ENCODE measurements at places on chromosomes 6 and 20.

- no peak for DNase-seq
Observed at GRCh38 chr6:121523628-121524027, 88.2 kb downstream of the GJA1 start.

DNA sequence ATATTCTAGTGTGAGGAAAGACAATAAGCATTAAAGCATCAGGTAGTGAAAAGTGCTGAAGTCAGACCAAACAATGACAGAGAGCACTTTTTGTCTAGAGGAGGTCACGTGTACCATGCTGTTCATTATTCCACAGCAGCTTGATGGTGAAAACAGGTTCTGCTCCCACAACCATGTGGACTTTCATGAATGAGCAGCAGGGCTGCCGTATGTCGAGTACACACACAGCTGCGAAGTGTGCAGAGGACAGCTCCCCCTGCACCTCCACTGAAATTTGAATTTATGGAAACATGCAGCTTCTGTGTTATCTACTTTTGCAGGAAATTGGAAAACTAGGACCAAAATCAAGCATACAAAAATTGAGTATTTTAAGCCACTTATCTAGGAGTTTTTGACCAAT is 85.3 kb downstream of the MAP7 start:
- DNase-seq: no peak

DNA sequence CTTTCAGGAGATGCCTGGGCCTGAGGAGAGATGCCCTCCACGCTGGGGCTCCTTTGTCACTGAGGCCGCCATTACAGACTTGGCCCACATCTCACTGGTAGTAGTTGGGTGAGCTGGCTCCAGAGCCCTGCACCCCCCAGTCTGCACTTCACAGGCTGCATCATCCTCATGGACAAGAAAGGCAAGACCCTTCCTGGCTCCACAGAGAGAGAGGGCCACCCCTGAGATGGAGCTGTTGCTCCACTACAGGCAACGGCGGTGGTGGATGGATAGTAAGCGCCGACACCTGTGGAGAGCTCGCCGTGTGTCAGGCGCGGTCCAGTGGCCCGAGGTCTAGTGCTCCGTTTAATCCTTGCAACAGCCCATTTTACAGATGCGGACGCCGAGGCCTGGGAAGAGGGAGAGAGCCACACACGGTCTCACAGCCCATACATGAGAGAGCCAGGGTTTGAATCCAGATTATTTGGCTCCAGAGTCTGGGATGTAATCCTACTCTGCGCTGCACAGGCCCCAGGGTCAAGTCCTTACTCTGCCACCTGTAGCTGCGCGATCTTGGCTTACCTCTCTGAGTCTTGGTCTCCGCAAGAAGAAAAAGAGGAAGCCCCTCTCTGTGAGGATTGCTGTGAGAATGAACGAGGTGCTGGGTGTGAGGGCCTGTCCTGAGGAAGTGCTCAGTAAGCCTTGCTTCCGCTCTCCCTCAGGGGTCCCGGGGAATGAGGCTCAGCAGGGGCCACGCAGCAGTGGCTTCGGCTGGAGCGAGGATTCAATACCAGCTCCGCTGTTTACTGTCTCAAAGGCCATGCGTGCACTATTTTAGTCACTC is 34.5 kb downstream of the SPDEF start:
- DNase-seq: no peak

DNA sequence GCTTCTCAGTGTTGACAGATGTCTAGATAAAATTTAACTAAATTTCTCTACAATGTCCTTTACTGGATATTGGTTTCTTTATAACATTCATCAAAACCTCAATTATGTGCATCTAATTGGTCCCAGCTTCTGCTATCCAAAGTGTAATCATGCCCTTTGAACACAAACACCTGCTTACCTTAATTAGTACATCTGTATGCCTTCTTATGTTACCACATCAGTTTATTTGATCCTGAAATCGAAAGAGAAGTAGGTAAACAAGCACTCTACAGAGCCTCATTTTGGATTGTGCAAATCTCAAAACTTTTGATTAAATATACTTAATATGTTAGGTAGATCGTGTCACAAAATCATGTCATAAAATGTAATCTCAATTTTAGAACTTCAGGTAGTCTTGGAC is 36.5 kb downstream of the TAB2 start:
- no peak for DNase-seq

GRCh38 chr6:37176268-37177076 is 6.5 kb downstream of the PIM1 start:
- DNase-seq: no peak

- no peak for DNase-seq
Observed at GRCh38 chr6:158366363-158366762, 54.1 kb downstream of the TULP4 start.

DNA sequence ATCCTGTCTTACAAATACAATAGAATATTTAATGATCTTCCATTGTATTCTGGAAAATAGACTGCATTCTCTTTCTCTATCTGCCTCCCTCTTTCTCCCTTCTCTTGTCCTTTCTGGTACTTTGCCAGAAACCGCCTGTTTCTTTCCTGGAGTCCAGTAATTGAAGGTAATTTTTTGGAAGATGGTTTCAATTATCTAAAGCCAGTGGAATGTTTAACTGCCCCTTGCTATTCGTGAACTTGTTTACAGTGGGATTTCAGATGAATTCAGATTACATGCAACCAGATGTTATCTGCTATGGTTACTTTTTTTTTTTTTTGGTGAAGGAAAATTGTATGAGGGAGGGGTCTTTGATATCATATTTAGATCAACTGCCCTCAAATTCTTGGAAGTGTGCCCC is 655.5 kb upstream of the FLRT3 start:
- no peak for DNase-seq

DNA sequence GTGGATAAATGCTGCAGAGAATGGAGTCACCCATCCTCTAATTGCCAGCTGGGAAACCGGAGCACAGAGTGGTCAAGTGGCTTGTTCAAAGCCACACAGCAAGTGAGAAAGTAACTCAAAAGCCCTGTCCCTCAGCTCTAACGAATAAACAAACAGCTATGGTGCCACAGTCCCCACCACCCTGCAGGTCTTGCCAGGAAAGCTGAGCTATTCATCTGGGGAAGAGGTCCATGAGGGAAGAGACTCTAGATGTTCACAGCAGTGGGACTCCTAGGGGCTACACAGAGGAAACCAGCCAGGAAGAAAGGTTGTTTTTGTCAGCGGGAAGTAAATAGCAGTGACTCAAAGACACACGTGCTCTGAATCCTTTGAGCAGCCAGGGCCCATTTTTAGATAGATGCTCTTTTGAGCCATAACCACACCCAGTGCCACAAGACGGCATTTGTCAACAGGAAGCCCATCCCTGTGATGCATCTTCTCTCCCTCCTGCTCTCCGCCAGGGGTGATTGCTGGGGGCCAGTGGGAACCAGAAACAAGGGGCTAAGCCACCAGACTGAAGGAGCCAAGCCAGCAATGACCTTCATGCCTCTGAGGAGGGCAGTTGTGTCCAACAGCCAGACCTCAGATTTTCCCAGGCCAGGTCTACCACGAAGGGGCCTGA is 32.4 kb upstream of the TCP11 start:
- no peak for DNase-seq

DNA sequence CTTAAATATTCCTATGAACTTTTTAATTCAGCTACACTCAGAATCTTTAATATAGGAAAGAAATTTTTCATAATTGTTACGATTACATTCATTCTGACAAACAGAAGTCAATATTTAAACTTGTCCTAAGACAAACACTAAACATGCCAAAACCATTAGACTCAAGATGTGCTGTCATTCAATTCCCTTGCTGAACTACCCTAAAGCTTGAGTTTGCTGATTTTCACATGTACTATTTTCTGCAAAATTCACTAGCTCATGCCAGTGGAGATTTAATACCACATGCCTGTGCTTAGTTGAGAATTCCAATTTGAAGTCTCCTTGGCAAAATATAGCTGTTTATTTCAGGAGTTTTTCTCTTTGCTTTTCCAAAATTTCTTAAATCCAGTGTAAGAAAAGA is 448.0 kb downstream of the COL12A1 start:
- DNase-seq: no peak

DNA sequence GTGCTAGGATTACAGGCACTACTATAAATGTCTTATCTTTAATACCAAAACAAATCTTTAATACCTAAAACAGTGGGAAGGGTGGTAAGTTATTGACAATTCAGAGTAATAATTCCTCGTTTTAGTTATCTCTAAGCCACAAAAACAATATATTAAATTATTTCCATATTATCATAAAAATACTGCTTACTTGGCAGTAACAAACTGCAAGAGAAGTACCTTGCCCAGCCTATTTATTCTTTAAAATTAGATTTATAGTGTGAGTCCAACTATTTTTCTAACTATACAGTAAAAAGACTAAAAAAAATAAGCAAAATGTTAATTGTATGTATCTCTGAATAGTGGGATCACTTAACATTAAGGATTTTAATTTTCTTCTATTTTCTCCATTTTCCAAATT is 123.2 kb downstream of the HACE1 start:
- no peak for DNase-seq

GRCh38 chr6:115667478-115668026 is 393.1 kb downstream of the FRK start:
- no peak for DNase-seq

GRCh38 chr6:15405129-15406068 is 159.5 kb downstream of the JARID2 start:
- DNase-seq: no peak

- DNase-seq: no peak
Observed at GRCh38 chr20:32010101-32010500, at the start of gene CCM2L. CCM2L (plus strand) TSS chr20:32010438; CDS start chr20:32010455, 17 bp downstream.

GRCh38 chr6:45351667-45352066 is 23.5 kb downstream of the RUNX2 start:
- no peak for DNase-seq

GRCh38 chr6:68400396-68400795 is 234.7 kb upstream of the ADGRB3 start:
- DNase-seq: no peak

DNA sequence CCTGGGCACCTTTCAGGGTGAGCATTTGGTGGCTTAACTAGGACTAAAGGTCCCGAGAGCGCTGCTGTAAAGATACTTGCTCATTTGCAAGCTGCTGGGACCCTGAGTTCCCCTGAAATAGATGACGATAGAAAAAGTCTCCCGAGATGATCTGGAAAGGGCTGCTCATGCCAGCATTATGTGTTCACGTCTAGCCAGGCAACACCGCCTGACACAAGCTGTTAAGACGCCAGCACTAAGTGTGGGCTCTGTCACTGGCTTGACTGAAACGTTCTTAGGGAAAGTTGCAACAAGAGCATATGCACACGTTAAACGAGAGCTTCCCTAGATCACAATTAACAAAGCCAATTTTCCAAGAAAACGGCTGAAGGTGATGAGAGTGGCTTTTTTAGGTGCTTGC is 113.7 kb downstream of the SLC23A2 start:
- DNase-seq: no peak

GRCh38 chr6:30450909-30451841 is 38.1 kb upstream of the HLA-E start:
- no peak for DNase-seq

- DNase-seq: no peak
Observed at GRCh38 chr6:46310196-46310595, 139.4 kb upstream of the ENPP5 start.

- no peak for DNase-seq
Observed at GRCh38 chr20:31788578-31788977, 30.6 kb upstream of the MYLK2 start.

GRCh38 chr20:652615-653109 is 338 bp downstream of the SRXN1 start:
- no peak for DNase-seq

- DNase-seq: no peak
Observed at GRCh38 chr6:109299776-109300564, 82.3 kb downstream of the CD164 start.

- no peak for DNase-seq
Observed at GRCh38 chr6:15793288-15793687, 130.5 kb upstream of the DTNBP1 start.

DNA sequence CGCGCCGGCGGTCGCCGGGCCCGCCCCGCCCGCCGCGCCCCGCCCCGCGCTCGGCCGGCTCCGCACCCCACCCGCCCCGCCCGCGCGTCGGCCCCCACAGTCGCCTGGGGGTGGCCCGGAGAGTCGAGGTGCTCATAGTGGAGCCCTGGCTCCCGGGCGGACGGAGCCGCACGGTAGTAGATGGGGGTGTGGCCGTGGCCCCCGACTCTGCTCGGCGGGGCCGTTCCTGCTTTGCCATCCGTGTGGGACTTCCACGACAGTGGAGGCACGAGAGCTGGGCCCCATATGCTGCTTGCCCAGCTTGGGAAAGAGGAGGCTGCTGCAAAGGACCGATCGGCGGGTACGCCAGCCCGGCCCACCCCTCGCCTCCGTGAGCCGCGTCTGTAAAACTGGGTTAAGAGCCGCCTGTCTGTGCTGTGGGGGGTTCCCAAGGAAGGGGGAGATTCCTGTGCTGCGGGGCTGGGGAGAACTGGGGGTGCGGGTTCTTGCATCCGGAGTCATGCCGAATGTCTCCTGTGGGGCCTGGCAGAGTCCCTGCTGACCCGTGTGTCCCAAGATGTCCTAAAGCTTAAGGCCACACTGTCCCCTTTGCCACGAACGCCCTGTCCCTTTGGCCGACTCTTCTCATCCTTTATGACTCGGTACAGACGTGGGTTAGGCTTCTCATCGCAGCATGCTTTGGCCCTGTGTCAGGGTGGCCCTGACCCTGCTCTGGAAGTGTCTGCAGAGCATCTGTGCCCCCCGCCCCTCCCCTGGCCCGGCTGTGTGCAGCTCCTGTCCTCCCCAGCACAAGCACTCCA is at the start of gene OPRL1:
Gene OPRL1, plus strand, starts transcription at position 70 of the 800 bp plus-strand sequence. CDS start 12,639 bp downstream, outside the sequence.
- no peak for DNase-seq

GRCh38 chr6:66897576-66897975 is 1190.5 kb upstream of the EYS start:
- DNase-seq: no peak

DNA sequence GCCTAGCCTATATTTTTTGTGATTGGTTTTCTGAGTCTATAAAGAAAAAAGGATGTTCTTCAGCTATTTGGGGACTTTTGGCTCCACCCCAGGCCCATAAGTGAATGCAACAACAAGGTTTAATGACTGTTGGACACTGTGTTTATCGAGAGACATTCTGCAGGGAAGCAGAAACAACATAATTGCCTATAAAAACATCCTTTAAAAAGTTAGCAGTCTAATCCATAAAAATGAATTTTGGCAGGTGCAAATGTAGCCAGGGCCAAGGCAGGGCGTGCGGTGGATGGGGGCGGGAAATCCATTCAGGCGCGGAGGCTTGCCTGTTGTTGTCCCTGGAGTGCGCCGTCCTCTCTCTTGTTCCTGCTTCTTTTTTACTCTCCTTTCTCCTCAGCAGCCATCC is 99.3 kb downstream of the PAX1 start:
- DNase-seq: no peak

GRCh38 chr20:297925-298775 is 780 bp downstream of the ZCCHC3 start:
- no peak for DNase-seq

DNA sequence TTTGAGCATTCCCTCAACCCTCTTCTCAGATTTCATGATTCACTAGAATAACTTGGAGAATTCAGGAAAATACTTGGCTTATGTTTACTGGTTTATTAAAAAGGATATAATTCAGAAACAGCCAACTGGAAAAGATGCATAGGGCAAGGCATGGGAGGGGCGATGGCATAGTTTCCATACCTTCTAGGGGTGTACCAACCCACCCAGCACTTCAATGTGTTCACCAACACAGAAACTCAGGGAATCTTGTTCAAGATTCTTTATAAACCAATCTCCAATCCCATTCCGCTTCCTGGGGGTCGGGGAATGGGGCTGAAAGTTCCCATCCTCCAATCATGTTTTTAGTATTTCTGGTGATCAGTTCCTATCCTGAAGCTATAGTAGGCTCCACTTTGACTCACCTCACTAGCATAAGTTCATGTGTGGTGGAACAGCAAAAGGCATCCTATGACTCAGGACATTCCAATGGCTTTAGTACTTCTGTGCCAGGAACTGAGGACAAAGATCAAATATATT is 164.4 kb downstream of the SIM1 start:
- DNase-seq: no peak

Measured in left renal pelvis (tissue), 4 donors.